ENCODE measurements at places on chromosomes 2 and 18. TPM values are rescaled to one million over a fixed set of nuclear protein-coding genes. Genes with fewer than 3 reads are reported as not detected.

GKN2 gene
- total RNA-seq, result not detected

SLC4A5 gene
- under 0.01 TPM for total RNA-seq

ST8SIA3 gene
- not detected for total RNA-seq

MTIF2 gene
- 18.9 TPM for total RNA-seq

C2orf72 gene
- total RNA-seq, result 0.16 TPM

COL4A3 gene
- under 0.01 TPM for total RNA-seq

THAP4 gene
- 65.4 TPM for total RNA-seq

DPP10 gene
- total RNA-seq, result 0.13 TPM

CROCC2 gene
- total RNA-seq, result not detected

BMP10 gene
- total RNA-seq, result not detected

CHPF gene
- total RNA-seq, result 424 TPM

ADAM17 gene
- total RNA-seq, result 24.5 TPM

ECEL1 gene
- not detected for total RNA-seq

KCNK3 gene
- total RNA-seq, result 0.49 TPM

CYTIP gene
- 0.38 TPM for total RNA-seq

POMC gene
- total RNA-seq, result 6.5 TPM

ABCB11 gene
- not detected for total RNA-seq

DUSP2 gene
- 2.1 TPM for total RNA-seq

ALPP gene
- not detected for total RNA-seq

NTSR2 gene
- total RNA-seq, result not detected

TUBA4B gene
- total RNA-seq, result not detected

CPS1 gene
- 4.8 TPM for total RNA-seq

MERTK gene
- total RNA-seq, result 3.7 TPM

DLGAP1 gene
- total RNA-seq, result 9.1 TPM

TTN gene
- under 0.01 TPM for total RNA-seq

PHOSPHO2 gene
- total RNA-seq, result 3.6 TPM

PSMD1 gene
- 36.1 TPM for total RNA-seq

ANKRD30B gene
- total RNA-seq, result not detected

GEN1 gene
- total RNA-seq, result 14.8 TPM

HMSD gene
- total RNA-seq, result 0.49 TPM

CCDC102B gene
- total RNA-seq, result 2.4 TPM

SAG gene
- not detected for total RNA-seq

CMPK2 gene
- total RNA-seq, result 1.1 TPM

SNX17 gene
- 148 TPM for total RNA-seq

MYO3B gene
- not detected for total RNA-seq

LOXHD1 gene
- total RNA-seq, result not detected

SFTPB gene
- total RNA-seq, result not detected

RUFY4 gene
- total RNA-seq, result not detected

MRPL19 gene
- total RNA-seq, result 42.0 TPM

EGR4 gene
- not detected for total RNA-seq

MRPL33 gene
- total RNA-seq, result 83.1 TPM

ANKZF1 gene
- total RNA-seq, result 25.9 TPM

REG3A gene
- total RNA-seq, result not detected

NXPH2 gene
- total RNA-seq, result 0.25 TPM

DCDC2C gene
- not detected for total RNA-seq

ATP5MC3 gene
- total RNA-seq, result 183 TPM

EFHD1 gene
- 3.7 TPM for total RNA-seq

OSGEPL1 gene
- total RNA-seq, result 7.0 TPM

CIB4 gene
- total RNA-seq, result not detected

HOXD4 gene
- 14.5 TPM for total RNA-seq

AGXT gene
- not detected for total RNA-seq

SMARCAL1 gene
- total RNA-seq, result 23.7 TPM
